CD8-positive, alpha-beta memory T cell (primary cell): ENCODE measurements at places on chromosomes 4 and X. TPM values are rescaled to one million over a fixed set of nuclear protein-coding genes. Genes with fewer than 3 reads are reported as not detected.

GRCh38 chrX:20529301-20529700 is 262.6 kb upstream of the RPS6KA3 start:
- no peak for DNase-seq
- no peaks in the 10 kb centered on the region for H3K4me1 ChIP-seq
- no peak overlapping the region for H3K4me3 ChIP-seq
- no peaks in the 10 kb centered on the region for H3K36me3 ChIP-seq

DNA sequence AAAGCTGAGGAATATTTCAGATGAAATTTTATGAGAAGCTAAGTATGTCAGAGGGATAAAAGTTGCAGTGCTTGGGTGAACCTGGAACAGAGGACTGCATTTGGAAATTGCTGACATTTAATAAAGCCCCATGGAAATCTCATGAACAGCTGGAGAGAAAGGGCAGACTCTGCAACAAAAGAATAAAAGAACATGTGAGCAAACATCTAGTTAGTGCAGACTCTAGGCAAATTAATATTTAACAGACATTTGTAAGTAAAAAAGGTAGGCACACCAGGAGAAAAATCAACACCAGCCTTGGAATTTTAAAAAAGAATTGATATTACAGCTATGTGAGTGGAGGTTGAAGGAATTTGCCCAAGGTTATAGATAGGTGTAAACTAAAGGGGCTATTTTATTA is 114.6 kb upstream of the PUDP start:
- DNase-seq: no peak
- no peaks in the 10 kb centered on the region for H3K27me3 ChIP-seq
- no peaks in the 10 kb centered on the region for H3K36me3 ChIP-seq
- H3K4me1 ChIP-seq: no peaks in the 10 kb centered on the region
- H3K4me3 ChIP-seq: no peak overlapping the region
- no peak overlapping the region for H3K27ac ChIP-seq

GRCh38 chr4:5472160-5472591 is 236.2 kb downstream of the EVC2 start:
- no peaks in the 10 kb centered on the region for H3K27me3 ChIP-seq
- H3K4me1 ChIP-seq: no peaks in the 10 kb centered on the region
- no peak for DNase-seq
- no peak overlapping the region for H3K27ac ChIP-seq

DAPP1 gene
- total RNA-seq: 18.8 TPM

- H3K27ac ChIP-seq: no peak overlapping the region
- no peaks in the 10 kb centered on the region for H3K27me3 ChIP-seq
- DNase-seq: no peak
- H3K4me3 ChIP-seq: no peak overlapping the region
- no peaks in the 10 kb centered on the region for H3K36me3 ChIP-seq
Observed at GRCh38 chr4:27267339-27267969, 406.8 kb downstream of the STIM2 start.

- H3K27ac ChIP-seq: no peak overlapping the region
- H3K36me3 ChIP-seq: peaks cover 31% of the 10 kb centered on the region
- H3K27me3 ChIP-seq: no peaks in the 10 kb centered on the region
- H3K4me1 ChIP-seq: no peaks in the 10 kb centered on the region
- no peak overlapping the region for H3K4me3 ChIP-seq
Observed at GRCh38 chrX:118545510-118545909, 49.9 kb downstream of the DOCK11 start.

DNA sequence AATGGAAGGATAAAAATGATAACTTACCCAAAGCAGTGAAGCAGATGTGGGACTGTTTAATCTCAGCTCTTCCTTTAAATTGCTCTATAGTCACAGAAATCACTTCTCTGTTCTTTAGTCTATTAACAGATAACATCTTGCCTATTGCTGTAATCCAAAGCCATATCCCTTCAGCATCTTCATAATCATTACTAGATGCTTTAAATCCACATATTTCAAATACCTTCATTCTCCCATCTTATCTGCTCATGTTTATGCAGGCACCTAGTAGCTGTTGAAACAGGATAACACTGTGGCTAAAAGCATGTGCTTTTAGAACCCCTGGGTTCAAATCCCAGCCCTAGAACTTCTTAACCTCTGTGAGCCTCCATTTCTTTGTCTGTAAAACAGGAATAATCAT is 209.9 kb downstream of the RELL1 start:
- H3K4me3 ChIP-seq: no peak overlapping the region
- H3K36me3 ChIP-seq: no peaks in the 10 kb centered on the region
- no peaks in the 10 kb centered on the region for H3K4me1 ChIP-seq
- no peak overlapping the region for H3K27ac ChIP-seq
- no peak for DNase-seq

DNA sequence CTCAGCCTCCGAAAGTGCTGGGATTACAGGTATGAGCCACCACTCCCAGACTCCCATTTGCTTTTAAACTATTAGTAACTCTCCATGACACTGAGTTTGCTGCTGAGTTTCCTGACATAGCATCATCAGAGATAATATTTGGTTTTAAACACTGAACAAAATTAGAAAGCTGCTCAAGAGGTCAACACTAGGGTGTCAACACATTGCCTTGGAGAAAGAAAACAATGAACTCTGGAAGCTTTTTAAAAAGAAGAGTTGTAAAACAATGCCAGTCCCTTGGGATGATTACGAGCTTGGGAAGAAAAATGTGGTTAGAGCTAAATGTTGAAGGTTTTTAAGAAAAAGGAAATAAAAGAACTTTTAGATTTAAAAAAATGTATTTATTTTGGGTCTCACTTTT is 264.8 kb downstream of the CAMK2D start:
- no peak overlapping the region for H3K27ac ChIP-seq
- H3K4me3 ChIP-seq: no peak overlapping the region
- no peaks in the 10 kb centered on the region for H3K4me1 ChIP-seq
- H3K36me3 ChIP-seq: peaks cover 3% of the 10 kb centered on the region
- no peaks in the 10 kb centered on the region for H3K27me3 ChIP-seq

GRCh38 chr4:47203593-47203992 is 172.2 kb downstream of the GABRB1 start:
- no peak overlapping the region for H3K27ac ChIP-seq
- no peaks in the 10 kb centered on the region for H3K36me3 ChIP-seq
- no peak for DNase-seq
- H3K4me3 ChIP-seq: no peak overlapping the region
- no peaks in the 10 kb centered on the region for H3K4me1 ChIP-seq
